GM23248 (cell line): ENCODE measurements at places on chromosomes 4 and X.

GRCh38 chr4:106273831-106274230, 42.2 kb downstream of the TBCK start:
- DNase-seq: peak; percentile 13

GRCh38 chr4:107856901-107857300, 32.2 kb downstream of the SGMS2 start:
- no peak for DNase-seq

- no peak for DNase-seq
These were observed 20.6 kb upstream of the PRR27 start for GRCh38 chr4:70133473-70133872.

- peak; percentile 56 for DNase-seq
These were observed 69.8 kb downstream of the DTHD1 start for GRCh38 chr4:36351082-36351666.

- peak; percentile 24 for DNase-seq
These were observed 179.8 kb downstream of the SLIT2 start for GRCh38 chr4:20431543-20431951.

- DNase-seq: no peak
These were observed 138.5 kb upstream of the QRFPR start for GRCh38 chr4:121519236-121519838.

- no peak for DNase-seq
These were observed 547.0 kb downstream of the STIM2 start for GRCh38 chr4:27407616-27408015.

GRCh38 chr4:80331693-80332092, 3.8 kb upstream of the CFAP299 start:
- no peak for DNase-seq

DNA sequence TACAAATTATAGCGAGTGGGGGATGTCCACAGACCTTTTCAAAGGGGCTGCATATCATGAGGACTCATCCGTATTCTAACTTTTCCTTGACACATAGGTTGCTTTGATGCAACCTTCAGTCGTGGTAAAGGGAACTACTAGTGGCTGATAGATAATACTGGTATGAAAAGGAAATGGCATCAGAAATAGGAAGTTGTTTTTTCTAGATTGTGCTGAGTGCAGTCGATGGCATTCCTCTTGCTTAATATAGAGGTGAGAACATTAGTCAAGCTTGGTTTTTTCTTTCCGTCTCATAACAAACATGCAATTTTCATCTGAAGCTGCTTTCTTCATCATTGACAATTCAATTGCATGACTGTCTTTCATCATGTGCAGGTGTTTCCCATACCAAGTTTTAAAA, 16.6 kb downstream of the ENPEP start:
- no peak for DNase-seq

DNA sequence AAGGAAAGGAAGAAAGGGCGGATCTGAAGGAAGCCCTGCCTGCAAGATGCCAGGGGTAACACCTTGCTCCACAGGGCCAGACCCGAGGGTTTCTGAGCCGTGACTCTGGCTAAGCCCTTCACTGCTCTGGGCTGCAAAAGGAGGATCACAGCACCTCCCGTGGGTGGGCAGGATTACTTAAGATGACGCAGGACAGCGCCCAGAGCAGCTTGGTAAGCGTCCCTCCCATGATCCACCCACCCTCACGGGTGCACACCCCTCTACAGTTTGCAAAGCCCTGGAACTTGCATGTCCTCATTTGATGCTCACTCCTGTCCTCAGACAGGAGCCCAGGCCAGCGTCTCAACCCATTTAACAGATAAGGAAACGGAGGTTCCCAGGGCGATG, 64.9 kb downstream of the CRMP1 start:
- DNase-seq: no peak

GRCh38 chr4:57490520-57491255, 380.5 kb upstream of the IGFBP7 start:
- DNase-seq: no peak

DNA sequence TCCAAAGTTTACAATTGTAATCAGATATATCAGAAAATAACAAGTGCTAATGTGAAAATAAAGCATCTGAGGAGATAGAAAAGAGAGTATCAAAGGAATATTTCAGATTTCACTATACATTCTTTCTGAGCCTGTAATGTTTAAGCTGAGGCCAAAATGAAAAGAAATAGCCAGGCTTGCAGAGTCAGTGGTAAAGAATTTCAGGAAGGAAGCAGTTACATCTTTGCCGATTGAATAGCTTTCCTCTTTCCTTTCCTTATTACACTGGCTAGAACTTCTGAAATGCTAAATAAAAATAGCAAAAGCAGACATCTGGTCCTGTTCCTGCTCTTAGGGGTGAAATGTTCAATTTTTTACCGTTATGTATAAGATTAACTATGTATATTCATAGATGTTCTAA, 1441.6 kb upstream of the PCDH7 start:
- DNase-seq: peak; percentile 4

- DNase-seq: no peak
These were observed 16.2 kb downstream of the SPOCK3 start for GRCh38 chr4:167218022-167218608.

DNA sequence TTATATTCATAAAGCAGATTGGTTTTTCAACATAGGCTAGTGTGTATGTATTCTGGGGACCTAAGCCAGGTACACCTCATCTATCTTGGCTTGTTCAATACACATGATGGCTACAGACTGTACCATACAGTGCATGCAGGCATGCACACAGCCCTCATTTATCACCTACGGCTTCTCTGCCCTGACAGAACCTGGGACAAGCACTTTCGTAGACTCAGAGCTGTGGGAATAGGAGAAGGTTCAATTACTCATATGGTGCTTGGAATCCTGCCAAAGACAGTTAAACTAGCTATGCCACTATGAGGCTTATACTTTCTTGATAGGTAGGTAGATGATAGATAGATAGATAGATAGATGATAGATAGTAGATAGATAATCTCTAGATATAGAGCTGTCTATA, 457.2 kb downstream of the GALNTL6 start:
- peak; percentile 16 for DNase-seq

DNA sequence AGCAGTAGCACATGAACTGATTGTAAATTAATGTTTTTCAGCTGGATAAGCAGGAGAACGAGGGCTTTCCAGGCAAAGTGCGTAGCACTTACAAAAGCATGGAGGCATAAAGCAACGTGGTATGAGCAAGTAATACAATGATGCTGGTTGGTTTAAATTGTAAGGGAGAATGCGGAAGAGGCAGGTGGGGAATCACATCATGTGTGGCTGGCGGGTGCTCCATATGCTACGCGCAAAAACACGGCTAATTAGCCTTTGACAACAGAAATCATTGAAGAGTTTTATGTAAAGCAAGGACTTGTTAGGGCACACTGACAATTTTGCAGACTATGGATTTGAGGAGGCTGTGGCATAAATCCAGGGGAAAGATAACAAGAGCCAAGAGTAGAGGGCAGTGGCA, 14.6 kb downstream of the SYTL4 start:
- no peak for DNase-seq

GRCh38 chrX:357035-357692, 29.5 kb downstream of the PPP2R3B start:
- DNase-seq: no peak

DNA sequence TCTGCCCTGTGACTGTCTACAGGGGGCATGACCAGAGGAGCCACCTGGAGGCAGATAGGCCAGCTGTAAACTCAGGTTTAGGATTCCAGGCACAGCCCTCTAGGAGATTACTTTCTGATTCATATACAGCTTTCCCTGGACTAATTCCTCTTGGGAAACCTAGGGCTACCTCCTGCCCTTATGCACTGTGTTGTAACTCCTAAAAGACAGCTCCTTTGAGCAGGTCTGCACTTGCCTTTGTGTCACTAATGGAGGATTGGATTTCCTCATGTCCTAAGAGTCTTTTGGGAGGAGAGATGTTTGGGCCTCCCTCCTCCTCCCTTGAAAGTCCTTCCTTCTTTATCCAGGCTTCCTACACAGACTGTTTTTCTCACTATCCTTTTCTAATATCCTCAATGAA, 202.0 kb downstream of the PCDH19 start:
- no peak for DNase-seq

- DNase-seq: no peak
These were observed 83.1 kb upstream of the SPIN4 start for GRCh38 chrX:63434206-63434605.

DNA sequence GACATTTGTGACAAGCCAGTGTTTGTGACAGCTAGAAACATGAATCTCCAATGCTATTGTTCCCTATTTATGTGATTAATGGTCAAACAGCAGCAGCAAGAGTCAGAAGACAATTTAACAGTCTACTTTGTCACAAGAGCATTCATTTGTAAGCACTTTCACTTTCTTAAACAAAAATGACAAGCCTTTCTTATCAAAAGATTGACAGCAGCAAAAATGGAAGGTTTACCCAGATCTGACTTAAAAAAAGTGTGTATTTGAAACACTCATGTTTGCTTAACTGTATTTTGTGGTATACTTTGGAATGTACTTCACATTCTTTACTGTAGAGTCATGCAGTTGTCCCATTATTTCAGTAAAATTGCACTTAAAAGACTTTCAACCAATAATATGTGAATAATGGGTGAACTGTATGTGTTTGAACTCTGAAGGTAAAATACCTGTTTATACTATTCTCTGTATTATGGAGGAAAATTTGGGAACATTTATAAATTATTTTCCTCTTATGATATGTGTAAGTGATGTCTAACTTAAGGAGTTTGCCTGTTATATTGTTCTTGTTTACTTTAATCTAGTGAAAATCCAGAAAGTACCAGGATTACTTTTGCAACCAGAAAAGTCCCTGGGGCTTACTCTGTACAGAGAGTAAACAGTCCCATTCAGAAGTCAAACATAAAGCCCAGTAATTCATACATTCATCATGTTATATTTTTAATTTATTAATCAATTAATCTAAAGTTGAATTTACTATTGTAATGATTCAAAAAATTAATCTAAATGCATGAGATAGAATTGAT, 314.9 kb upstream of the TRAM1L1 start:
- DNase-seq: peak; percentile 7

- DNase-seq: peak; percentile 44
These were observed 282.0 kb upstream of the DKK2 start for GRCh38 chr4:107318078-107318477.

DNA sequence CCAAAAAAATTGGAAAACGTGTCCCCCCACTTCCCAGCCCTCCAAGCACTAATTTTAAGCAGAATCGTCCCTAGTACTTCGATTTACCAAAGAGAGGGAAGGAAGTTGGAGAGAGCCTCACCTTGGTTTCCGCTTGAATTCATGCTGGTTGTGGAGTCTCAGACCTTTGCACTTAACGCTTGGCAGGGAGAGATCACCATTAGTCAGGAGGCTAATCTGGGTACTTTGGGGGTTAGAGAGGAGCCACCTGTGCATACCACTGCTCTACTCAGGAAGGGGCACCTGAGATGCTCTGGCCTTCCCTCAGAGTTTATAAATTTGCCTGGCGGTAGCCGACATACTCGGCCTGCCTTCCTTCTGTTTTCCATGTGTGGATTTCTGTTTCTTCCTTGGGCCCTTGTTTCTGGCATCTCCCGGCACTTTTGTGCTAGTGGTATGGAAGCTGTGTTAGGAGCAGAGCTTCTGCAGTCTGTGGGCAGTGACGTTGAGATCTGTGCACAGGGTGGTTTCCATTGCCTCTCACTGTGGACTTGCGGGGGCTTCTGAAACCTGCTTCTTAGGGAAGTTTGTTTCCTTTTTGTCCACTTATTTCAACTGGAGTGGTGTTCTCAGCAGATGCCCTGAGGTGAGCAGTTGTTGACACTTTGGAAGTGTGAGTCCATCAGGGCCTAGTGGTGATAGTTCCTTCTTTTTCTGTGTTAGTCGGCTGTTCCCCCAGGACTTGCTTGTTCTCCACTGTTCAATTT, 104.2 kb downstream of the TMEM131L start:
- no peak for DNase-seq

DNA sequence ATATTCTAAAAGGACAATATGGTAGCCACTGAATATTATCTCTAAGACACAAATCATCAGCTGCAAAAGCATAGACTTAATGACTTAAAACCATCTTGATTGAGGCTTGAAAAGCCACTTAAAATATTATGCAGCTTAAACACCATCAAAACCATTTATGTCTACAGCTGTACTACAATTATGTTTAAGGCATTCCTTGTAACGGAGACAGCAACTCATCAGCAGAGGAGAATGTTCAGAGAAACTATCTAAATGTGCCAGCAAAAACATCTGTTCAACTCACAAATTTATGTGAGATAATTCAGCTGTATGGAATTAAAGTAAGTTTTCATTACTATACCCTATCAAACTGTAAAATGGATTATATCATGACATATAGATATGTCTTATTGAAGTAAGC, 147.9 kb upstream of the CTSO start:
- DNase-seq: no peak

DNA sequence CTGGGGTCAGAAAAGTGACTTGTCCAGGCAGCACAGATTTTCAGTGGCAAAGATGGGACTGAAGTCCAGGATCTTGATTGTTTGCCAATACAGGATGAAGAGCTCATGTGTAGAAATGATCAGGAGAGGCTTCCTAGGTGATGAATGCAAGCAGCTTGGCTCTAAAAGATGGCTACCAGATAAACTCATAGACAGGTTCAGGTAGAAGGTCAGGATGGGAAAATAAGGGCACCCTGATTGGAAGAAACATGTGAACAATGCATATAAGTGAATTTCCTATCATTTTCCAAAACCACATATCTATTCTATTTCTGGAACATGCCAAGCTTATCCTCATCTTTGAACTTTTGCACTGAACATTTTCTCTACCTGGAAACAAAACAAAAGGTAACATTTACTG, 87.7 kb downstream of the FAM13A start:
- DNase-seq: no peak

- DNase-seq: no peak
These were observed 4.5 kb upstream of the ZNF330 start for GRCh38 chr4:141216002-141216761.

DNA sequence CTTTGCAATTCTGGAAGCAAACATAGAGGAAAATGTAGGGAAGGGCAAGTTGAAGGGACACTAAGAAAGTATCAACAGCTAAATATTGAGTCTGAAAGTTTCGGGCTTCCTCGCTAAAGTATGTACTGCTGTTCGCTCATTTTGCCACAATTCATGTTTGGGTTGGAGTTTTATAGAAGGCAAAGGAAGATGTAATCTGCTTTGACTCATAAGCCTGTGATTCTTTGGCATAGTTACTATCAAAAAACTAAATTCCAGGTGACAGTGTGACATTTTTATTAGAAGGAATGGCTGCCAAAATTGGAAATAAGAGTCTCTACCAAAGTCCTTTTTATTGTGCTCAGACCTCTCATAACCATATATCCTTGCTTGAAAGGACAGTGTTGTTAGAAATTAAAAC, 336.7 kb upstream of the ADGRL3 start:
- DNase-seq: no peak

DNA sequence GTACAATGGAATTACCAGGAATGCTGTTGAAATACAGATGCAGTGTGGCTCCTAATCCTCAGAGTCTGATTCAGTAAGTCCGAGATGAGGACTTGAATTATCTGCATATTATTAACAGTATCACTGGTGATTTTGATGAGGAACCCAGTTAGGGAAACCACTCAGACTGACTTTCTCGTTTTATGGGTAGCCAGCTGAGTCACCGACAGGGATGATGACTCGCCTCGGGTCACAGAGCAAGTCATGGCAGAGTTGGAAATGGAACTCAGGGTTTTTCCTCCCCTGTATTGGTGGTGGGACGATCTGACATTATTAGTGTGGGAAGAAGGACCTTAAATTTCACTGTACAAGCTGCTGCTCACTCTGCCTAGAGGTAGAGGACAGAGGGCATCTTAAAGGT, 51.3 kb downstream of the RTL9 start:
- peak; percentile 83 for DNase-seq

GRCh38 chrX:150364347-150365050, 1.4 kb downstream of the MAMLD1 start:
- peak; percentile 54 for DNase-seq

GRCh38 chrX:115625572-115626301, 64.8 kb downstream of the PLS3 start:
- DNase-seq: peak; percentile 57
